NCI-H2227 treated with DMSO at 0.1 percent for 48 hours (cell line): ENCODE measurements at places on chromosomes 4 and X.

DNA sequence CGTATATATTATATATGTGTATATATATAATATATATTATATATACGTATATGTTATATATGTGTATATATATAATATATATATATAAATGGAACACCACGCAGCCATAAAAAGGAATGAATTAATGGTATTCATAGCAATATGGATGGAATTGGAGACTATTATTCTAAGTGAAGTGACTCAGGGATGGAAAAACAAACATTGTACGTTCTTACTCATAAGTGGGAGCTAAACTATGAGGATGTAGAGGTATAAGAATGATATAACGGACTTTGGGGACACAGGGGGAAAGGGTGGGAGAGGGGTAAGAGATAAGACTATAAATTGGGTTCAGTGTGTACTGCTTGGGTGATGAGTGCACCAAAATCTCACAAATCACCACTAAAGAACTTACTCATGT, 1388.9 kb downstream of the C4orf33 start:
- DNase-seq, result no peak

DNA sequence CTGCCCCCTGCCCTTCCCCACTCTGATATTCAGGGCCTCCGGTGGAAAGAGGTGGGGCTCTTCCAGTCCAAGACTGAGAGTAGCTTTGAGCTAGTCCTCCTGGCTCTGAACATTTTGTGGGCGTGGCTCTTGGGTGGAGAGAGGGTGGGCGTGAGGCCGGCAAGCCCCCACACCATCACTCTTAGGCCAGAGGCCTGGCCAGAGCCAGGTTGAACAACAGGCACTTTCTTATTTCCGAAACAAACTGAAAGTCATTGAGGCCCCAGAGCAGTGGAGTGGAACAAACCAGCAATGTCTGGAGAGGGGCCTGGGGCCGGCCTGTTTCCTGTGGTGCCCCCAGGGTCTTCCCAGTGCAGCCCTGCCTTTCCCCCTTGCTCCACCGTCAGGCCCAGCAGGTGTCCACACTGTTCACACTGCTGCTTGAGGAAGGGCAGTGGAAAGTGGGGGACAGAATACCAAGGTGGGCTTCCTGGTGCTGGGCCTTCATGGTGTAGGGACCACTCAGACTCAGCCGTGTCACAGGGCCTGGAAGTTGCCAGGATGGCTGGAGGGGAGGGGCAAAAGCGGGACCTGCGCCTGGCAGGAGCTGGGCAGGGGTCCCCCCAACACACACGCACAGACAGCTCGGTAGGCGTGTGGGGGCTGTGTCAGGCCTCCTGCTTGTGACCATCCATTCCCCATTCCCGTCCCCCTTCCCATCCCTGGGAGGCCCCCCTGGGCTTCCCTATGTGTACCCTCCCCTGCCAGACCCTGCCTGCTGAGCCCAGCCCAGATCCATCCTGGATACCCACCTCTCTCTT, 2.9 kb downstream of the ADRA2C start:
- DNase-seq, result no peak

DNA sequence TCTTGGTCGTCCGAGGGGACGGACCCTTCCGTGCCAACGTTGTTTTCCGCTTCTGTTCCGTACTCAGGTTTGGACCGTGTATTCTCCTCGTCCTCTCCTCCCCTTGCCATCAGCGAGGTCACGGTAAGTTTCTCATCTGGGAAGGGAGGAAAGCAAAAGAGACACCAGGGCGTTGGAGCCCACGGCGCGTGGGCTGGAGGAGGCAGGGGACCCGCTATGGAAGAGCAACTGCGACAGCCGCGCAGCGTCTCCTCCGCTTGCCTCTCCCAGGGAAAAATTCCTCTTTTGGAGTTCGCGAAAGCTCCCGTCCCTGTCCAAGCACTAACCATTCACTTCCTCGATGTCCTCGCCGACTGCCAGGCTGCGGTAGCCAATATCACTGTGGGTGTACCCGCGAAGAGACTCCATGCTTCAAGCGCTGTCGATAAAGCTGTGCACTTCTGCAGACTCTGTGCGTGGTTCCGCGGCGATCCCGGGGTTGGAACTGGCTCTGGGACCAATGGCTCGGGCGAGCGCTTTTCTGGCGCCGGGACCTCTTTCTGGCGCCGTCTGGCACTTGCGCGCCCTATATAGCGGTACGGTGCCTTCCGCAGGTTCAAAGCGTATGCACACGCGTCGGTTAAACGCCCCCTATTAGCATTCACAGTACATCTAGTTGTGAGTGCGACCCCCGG, at the start of gene ESX1:
Gene ESX1, minus strand, starts transcription at position 492 of the 674 bp plus-strand sequence. Its CDS starts 84 bp downstream, at position 408.
- no peak for DNase-seq

DNA sequence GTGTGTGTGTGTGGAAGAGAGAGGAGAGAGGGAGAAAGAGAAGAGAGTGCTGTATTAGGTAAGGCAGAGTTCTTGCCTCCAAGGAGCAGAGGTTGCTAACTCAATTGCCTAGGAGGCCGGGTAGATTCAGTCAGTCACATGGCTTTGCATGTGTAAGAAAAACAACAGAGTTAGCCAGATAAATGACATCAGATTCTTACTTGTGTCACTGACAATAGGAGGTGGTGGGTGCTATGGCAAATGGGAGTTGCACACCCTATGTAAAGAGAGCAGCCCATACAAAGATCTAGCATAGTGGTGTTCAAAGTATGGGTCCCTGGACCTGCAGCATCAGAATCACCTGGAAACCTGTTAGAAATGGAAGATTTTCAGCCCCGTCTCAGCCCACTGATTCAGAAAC, 14.4 kb upstream of the PGRMC2 start:
- no peak for DNase-seq

- DNase-seq, result no peak
These were observed 278.6 kb downstream of the ADGRA3 start for GRCh38 chr4:22237155-22237751.

GRCh38 chrX:65757943-65758342, 90.5 kb downstream of the MSN start:
- no peak for DNase-seq
